GM20000 (cell line): ENCODE measurements at places on chromosomes 6 and 20.

DNA sequence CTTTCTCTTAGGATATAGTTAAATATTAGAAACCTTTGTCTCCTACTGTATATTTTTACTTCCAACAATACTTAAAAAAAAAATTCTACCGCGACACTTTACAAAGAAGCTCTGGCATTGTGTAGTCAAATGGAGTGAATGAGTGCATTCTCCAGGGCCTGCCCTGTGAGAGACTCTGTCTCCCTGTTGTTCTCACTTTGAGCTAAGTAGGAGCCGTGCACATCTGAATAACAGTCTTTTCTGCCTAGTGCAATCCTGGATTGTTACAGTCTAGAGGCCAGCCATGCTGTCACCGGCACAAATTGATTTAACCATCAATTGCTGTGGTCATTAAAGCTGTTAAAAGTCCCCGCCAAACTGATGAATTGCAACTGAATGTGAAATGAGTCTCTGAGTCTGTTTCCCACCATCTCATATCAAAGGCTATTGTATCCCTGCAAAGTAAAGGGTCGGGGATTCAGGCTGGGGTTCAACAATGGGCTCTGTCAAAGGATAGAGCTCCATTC is 156.0 kb downstream of the RFPL4B start:
- no peak for DNase-seq

- DNase-seq, result no peak
Measured at GRCh38 chr20:49282584-49283171, 4.8 kb upstream of the ZNFX1 start.

DNA sequence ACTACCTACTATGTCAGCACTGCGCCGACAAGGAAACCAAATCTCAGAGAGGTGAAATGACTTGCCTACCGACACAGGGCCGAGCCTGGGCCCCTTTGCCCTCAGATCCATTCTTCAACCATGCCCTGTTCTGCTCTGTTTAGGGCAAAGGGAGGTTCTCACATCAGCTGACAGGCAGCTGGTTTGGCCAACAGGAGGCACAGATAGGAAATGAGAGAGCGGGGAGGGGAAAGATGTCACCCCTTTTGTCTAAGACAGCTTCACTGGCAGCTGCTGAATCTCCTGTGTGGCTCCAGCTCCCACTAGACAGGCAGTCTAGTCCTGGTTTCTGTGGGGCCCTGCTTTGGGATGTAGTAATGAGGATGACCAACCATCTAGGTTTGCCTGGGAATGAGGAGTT is 158.7 kb downstream of the TMEM200A start:
- no peak for DNase-seq

DNA sequence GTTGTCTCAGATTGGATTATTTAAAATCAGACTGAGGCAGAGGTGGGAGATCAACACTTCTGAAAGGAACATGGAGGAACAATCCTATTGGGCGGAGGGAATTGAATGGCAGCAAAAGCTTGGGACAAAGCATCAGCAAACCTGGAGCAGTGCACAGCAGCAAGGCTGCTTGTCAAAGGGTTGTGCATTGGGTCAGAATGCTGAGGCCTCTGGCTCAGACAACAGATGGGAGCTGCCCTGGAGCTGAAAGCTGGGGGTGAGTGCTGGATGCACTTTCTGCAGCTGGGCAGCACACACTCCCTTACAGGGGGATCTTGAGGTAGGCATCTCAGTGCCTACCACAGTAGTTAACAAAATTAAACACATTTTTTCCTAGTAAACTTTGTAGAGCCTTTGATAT is 634.4 kb upstream of the MMS22L start:
- DNase-seq, result no peak

DNA sequence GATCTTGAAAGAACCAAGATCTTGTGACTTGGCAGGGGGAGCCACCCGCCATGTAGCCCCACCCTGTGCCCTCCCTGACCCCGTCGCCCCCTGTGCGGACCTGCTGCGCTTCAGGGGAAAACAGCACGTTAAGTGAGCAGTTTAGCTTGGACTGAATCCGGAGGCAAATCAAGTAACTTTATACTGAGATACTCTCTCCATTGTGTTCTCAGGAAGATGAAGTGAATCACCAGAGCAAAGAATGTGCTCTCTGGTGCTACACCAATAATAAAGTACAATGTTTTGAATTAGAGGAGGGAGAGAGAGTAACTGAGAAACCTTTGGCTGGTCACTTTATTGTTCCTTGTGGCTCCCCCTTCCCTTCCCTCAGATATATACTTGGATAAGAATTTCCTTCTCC is 83.4 kb downstream of the TXNDC5 start:
- no peak for DNase-seq
